ENCODE measurements at places on chromosomes 4 and X. TPM values are rescaled to one million over a fixed set of nuclear protein-coding genes. Genes with fewer than 3 reads are reported as not detected.

DNA sequence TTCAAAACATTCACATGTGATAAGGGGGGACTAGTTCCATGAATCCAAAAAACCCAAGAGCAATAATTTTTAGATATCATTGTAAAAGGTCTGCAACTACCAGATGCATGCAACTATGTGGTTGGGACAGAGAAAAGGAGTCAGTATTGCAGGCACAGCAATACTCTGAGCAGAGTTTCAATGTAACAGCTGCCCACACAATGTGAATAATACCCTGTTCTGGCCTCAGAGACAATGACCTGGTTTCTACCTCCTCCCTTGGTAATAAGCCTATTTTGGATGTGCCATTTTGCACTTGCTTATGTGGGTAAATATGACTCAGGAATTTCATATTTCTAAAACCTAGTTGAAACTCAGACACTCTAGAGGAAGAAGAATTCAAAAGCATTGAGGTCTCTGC is 194.8 kb upstream of the RASGEF1B start:
- no peak for DNase-seq

- DNase-seq, result peak; percentile 7
Measured at GRCh38 chrX:132144061-132144460, 16.2 kb upstream of the FRMD7 start.

- DNase-seq, result no peak
Measured at GRCh38 chrX:27583976-27584375, 6.2 kb upstream of the DCAF8L2 start.

Gene POU4F2
- total RNA-seq, result not detected

Gene SHROOM2
- total RNA-seq, result 9.9 TPM

Gene PTCHD1
- total RNA-seq, result not detected

Gene AWAT2
- not detected for total RNA-seq

DNA sequence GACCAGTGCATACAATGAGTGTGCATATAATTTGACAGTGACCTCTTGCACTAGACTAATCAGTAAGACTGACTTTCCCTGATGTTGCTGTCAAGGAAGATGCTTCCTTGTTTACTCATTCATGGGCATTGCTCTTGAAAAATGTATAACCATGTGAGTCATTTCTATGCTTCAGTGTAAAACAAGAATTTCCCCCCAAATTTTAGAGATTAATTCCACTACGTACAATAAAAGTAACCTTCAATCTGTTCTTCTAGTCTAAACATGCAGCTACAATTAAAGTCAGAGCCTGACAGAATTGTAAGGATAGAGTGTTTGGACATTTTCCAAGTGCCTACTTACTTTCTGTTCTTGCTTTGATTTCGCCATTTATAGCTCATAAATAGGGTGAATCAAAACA is 935.7 kb downstream of the RAPGEF2 start:
- no peak for DNase-seq

- DNase-seq, result no peak
Measured at GRCh38 chrX:97835969-97836368, 952.3 kb downstream of the RPA4 start.

Gene GK2
- total RNA-seq, result not detected

Gene GAGE13
- not detected for total RNA-seq

DNA sequence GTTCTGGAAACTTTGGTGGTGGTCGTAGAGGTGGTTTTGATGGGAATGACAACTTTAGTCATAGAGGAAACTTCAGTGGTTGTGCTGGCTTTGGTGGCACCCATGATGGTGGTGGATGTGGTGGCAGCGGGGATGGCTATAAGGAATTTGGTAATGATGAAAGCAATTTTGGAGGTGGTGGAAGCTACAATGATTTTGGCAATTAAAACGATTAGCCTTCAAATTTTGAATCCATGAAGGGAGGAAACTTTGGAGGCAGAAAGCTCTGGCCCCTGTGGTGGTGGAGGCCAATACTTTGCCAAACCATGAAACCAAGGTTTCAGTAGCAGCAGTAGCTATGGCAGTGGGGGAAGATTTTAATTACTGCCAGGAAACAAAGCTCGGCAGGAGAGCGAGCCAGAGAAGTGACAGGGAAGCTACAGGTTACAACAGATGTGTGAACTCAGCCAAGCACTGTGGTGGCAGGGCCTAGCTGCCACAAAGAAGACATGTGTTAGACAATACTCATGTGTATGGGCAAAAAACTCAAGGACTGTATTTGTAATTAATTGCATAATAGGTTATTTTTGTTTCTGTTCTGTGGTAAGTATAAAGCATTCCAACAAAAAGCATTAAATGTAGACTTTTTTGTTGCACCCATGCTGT is 23.2 kb upstream of the SOD3 start:
- DNase-seq, result no peak

Gene CENPE
- total RNA-seq, result 0.33 TPM

- DNase-seq, result no peak
Measured at GRCh38 chrX:118660085-118660484, 67.3 kb upstream of the IL13RA1 start.

DNA sequence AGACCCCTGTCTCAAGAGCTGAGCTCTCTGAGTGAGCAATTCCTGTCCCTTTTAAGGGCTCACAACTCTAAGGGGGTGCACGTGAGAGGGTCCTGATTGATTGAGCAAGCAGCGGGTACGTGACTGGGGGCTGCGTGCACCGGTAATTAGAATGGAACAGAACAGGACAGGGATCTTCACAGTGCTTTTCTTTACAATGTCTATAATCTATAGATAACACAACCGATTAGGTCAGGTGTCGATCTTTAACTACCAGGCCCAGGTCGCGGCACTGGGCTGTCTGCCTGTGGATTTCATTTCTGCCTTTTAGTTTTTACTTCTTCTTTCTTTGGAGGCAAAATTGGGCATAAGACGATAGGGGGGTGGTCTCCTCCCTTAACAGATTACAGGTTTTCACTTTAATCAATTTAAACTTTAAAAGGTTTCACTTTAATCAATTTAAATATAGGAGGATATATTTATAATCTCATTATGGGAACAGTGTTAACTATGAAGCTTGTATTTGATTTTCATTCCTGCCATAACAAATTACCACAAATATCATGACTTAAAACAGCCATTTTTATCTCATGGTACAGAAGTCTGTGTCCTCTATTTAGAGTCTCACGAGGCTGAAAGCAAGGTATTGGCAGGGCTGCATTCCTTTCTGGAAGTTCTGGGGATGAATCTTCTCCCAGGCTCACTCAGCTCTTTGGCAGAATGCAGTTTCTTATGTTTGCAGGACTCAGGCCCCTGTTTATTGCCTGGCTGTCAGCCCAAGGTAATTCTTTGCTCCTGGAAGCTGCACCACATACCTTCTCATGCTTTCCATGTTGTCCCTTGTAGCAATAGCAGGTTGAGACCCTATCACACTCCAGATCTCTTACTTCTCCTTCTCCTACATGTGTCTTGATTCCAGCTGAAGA is 5.2 kb downstream of the SPATA4 start:
- no peak for DNase-seq

Gene FRG2
- total RNA-seq, result not detected

Gene CTAG1A
- total RNA-seq, result not detected

Gene TCP11X2
- not detected for total RNA-seq

DNA sequence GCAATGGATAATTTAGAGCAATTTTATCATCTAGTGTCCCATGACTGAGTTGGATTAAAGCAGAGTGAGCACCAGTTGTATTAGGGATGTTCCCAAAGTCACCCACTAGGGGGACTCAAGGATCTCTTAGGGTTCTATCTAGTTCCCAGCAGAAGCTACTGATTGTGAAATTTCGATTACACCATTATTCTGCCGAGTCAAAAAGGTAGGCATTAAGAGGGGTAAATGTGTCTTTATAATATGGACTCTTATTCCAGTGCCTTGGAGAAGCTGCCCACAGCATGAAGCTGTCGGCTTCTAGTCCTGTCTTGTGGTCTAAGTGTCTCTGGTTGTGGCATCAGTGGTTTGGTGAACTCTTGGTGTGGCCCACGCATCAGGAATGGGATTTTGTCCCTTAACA is 53.3 kb downstream of the RGS12 start:
- peak; percentile 69 for DNase-seq

DNA sequence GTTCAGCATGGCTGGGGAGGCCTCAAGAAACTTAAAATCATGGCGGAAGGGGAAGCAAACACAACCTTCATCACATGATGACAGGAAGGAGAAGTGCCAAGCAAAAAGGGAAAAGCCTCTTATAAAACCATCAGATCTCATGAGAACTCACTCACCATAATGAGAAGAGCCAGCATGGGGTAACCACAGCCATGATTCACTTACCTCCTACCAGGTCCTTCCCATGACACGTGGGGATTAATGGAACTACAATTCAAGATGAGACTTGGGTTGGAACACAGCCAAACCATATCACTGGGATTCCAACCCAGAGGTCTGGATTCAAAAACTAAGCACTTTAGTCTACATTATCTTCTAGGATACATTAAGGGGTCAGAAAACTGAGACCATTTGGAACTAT is 609.6 kb upstream of the SPANXN1 start:
- no peak for DNase-seq

Gene MAGEE1
- 5.9 TPM for total RNA-seq

Measured in body of pancreas (tissue), 4 donors.